ENCODE measurements at places on chromosomes 16 and 17.

DNA sequence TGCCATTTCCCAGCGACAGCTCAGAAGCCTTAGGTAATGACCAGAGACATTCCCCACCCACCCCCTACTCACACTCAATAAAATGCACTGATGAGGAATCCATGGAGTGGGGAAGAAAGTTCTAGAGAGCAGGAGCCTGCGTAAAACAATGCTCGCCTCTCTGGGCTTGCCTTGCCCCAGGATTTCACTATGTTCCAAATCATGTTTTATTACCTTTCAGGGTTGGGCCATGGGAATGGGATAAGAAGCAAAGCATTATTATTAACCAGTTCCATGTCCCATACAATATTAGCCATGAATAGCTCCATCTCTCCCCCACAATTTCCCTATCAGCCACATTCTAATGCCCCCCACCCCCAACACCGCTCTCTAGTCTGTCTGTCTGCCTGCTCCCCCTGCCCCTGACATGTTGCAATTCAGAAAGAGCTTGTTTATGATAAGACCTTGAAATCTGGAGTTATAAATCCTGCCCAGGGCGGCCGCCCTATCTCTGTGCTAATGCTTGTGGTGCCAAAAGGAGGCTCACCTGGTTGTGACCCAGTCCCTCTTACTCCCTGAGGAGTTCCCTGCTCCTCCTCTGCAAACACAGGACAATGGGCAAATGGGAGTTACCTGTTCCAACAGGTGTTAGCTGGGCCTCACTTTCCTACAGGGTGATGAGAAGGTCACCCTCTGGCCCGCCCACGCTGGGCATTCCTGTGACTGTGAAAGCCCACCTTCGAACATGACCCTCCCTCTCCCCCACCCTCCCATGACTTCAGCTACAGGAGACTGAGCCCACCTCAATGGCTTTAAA is 28.0 kb upstream of the DDX52 start:
- H3K4me1 ChIP-seq: no peaks in the 10 kb centered on the region
- no peaks in the 10 kb centered on the region for H3K36me3 ChIP-seq
- no peak for DNase-seq
- no peak overlapping the region for H3K27ac ChIP-seq

DNA sequence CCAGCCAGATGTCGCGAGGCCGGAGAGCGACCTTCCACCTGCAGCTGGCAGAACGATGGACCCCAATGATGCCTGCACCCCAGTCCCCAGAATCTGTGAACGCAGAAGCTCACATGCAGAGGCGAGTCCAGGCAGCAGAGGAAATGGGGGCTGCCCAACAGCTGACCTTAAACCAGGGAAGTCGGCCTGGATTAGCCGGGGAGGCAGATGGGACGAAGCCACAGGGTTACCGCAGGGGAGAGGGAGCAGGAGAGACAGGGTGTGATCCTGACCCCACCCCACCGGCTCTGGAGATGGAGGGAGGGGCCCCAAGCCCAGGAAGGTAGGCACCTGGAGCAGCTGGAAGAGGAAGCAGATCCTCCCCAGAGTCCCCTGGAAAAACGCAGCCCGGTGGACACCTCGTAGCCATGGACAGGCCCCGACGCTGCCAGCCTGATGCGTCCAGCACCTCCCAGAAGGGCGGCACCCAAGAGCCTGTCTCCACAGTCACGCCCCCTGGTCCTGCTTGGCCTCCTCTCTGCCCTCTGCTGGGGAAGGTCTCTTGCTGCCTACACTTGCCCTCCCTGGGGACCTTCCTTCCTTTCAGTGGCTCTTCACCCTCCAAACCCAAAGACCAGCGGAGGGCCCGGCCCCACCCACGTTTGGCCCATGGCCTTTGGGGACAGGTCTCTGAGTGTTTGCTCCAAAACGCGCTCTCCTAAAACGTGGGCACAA is 37.3 kb downstream of the PIEZO1 start:
- peaks cover 67% of the 10 kb centered on the region for H3K4me1 ChIP-seq
- peaks cover 5% of the 10 kb centered on the region for H3K36me3 ChIP-seq
- H3K27me3 ChIP-seq: no peaks in the 10 kb centered on the region
- H3K27ac ChIP-seq: peak overlapping the region; percentile 46
- no peak for DNase-seq
- H3K4me3 ChIP-seq: no peak overlapping the region

DNA sequence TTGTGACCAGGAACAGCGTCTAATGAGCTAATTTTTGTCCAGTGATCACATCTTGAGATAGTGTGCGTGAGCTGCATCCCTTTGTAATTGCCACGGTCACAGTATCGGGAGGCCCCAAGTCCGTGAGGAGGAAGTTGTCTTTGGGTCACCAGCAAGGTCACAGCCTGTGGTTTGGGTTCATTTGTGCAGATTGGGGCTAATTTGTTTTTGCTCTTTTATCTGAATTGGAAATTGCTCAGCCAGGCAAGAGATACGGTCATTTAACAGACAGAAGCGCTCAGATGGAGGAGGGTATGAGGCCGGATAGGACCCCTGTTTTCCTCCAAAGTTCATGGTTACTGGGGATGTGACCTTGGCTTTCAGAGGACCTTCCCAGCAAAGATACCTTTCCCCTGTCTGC is 174.1 kb downstream of the SNX29 start:
- H3K27ac ChIP-seq: no peak overlapping the region
- DNase-seq: no peak
- H3K4me1 ChIP-seq: peaks cover 41% of the 10 kb centered on the region
- peaks cover 58% of the 10 kb centered on the region for H3K36me3 ChIP-seq
- H3K27me3 ChIP-seq: no peaks in the 10 kb centered on the region

- peaks cover 14% of the 10 kb centered on the region for H3K27me3 ChIP-seq
- no peak overlapping the region for H3K4me3 ChIP-seq
- no peak overlapping the region for H3K27ac ChIP-seq
- H3K4me1 ChIP-seq: no peaks in the 10 kb centered on the region
These were observed 147.4 kb downstream of the TMEM132E start for GRCh38 chr17:34726536-34727384.

GRCh38 chr17:32588982-32589381 is 102.2 kb downstream of the CDK5R1 start:
- no peak overlapping the region for H3K27ac ChIP-seq
- no peaks in the 10 kb centered on the region for H3K27me3 ChIP-seq
- H3K36me3 ChIP-seq: peaks cover 6% of the 10 kb centered on the region
- no peak overlapping the region for H3K4me3 ChIP-seq
- no peak for DNase-seq

GRCh38 chr17:10739386-10739785 is 9.6 kb upstream of the TMEM220 start:
- no peak overlapping the region for H3K27ac ChIP-seq
- no peak overlapping the region for H3K4me3 ChIP-seq
- no peak for DNase-seq
- peaks cover 3% of the 10 kb centered on the region for H3K4me1 ChIP-seq
